ENCODE measurements at places on chromosomes 2 and 18.
A peak's percentile ranks its signal among the peaks of the same experiment; 100 is the strongest.

DNA sequence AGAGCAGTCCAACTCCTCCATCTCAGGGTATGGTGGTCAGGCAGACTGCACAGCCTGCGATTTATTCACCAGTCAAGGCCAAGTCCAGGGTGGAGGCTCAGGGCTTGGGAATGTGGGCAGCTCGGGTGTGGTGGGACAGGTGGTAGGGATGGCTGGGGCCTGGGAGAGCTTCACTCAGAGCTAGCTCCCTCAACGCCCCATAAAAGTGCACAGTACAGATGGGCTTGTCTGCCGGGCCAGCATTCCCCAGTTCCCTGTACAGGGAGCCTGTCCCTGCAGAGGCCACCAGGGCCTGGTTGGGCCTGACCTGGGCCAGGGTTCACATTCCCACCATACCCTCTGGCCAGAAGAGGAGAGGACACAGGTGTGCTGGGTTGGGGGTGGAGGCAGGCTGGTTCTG lies 49.2 kb upstream of the OTOS start:
- DNase-seq: no peak

- no peak for DNase-seq
These were observed 83.1 kb downstream of the UPP2 start for GRCh38 chr2:158184556-158185343.

DNA sequence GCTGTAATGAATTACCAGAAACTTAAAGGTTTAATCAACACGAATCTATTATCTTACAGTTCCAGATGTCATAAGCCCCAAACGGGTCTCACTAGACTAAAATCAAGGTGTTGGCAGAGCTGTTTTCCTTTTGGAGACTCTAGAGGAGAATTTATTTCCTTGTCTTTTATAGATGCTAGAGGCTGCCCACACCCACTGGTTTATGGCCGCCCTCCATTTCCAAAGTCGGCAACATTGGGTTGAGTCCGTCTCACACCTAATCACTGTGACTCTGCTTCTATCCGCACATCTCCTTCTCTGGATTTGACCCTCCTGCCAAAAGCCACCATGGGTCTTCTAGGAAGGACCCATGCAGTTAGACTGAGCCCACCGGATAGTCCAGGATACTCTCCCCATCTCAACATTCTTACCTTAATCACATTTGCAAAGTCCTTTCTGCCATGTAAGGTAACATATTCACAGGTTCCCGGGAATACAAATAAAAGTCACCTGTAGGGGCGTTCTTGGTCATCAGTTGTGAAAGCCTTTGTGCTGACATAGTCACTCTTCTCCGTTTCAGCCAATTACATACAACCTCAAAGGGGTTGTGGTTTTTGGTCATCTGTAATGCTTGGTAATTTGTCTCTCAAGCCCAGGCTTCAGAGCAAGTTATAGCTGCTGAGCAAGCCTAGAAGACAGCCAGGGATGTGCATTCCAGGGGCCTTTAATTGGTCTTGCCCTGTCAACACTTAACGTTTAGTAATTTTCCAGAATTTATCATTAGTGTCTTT lies 179.4 kb downstream of the ANTXR1 start:
- no peak for DNase-seq

GRCh38 chr2:225895126-225895525 lies 495.6 kb downstream of the NYAP2 start:
- DNase-seq: no peak

- DNase-seq: no peak
These were observed 41.6 kb downstream of the ANKRD44 start for GRCh38 chr2:197268786-197269584.

DNA sequence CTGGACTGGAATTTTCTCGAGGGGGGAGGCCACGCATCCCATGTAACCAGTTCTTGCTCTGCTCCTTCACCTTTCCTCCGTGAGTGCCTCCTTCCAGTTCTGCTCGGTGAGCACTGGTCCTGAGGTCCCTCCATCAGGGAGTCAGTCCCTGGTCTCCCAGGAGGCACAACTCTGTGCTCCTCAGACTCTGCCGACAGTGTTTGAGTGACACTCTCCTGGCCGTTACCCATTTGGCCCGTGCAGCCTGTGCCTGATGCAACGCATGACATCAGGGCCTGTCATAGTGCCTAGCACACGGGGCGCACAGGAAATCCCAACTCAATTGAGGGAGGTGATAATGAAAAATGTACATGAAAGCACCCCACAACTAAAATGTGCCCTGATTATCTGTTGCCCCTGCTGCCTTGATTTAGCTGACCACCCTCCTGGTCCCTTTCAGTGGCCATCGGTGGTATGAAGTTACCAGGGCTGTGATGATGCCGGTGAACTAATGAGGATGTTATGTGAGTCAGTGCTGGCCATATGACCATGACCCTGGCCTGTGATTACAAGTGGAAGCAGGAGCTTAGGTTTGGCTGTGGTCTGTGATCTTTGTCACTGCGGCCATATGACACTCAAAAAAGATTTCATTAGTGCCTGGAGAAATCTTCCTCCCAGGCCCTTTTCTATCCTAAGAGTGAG lies 144.6 kb downstream of the TDRD15 start:
- no peak for DNase-seq

GRCh38 chr2:15142069-15142689 lies 419.0 kb downstream of the NBAS start:
- DNase-seq: peak; percentile 35

- no peak for DNase-seq
These were observed 141.5 kb downstream of the CDC42EP3 start for GRCh38 chr2:37529830-37530415.
